Osteocyte (in vitro differentiated cells): ENCODE measurements at places on chromosomes 6 and 20. TPM values are rescaled to one million over a fixed set of nuclear protein-coding genes. Genes with fewer than 3 reads are reported as not detected.

- H3K4me1 ChIP-seq = peaks cover 30% of the 10 kb centered on the region
- peak overlapping the region; percentile 14 for H3K27ac ChIP-seq
- H3K4me3 ChIP-seq = peak overlapping the region; percentile 81
- no peaks in the 10 kb centered on the region for H3K36me3 ChIP-seq
- no peak for DNase-seq
Measured at GRCh38 chr6:21664314-21665109, 71.0 kb downstream of the SOX4 start.

- no peak for DNase-seq
- H3K4me3 ChIP-seq = no peak overlapping the region
- H3K36me3 ChIP-seq = no peaks in the 10 kb centered on the region
- H3K27ac ChIP-seq = no peak overlapping the region
Measured at GRCh38 chr6:42512579-42512978, 51.2 kb upstream of the UBR2 start.

DNA sequence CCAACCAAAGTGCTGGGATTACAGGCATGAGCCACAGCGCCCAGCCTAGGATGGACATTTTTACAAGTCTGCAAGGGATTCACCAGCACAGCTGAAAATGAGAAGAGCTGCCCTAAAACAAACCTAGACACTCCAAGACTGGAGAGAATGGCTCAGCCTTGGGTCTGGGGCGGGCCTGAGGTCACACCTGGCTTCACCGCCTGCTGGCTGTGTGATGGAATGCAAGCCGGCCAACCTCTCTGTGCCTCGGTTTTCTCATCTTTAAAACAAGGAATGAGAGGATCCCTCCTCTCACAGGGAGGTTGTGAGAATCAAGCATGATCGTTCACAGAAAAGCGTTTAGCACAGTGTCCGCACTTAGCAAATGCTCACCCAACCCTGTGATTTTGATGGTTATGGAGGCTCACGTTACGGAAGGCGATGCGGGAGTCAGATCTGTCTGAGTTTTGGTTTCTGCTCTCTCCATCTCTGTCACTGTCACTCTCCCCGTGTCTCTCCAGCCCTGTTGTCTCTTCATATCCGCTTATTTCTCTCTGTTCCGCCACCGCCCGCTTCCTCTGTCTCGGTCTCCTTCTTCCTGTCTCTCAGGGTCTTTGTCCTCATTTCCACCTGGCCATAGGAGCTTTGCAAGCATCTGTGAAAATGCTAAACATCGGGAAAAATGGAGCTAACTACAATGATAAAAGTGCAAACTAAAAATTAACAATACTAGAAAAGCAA is 47.6 kb downstream of the CEBPB start:
- no peak overlapping the region for H3K4me3 ChIP-seq
- no peak overlapping the region for H3K27ac ChIP-seq
- H3K36me3 ChIP-seq = no peaks in the 10 kb centered on the region
- DNase-seq = no peak
- peaks cover 10% of the 10 kb centered on the region for H3K27me3 ChIP-seq
- no peaks in the 10 kb centered on the region for H3K4me1 ChIP-seq

DNA sequence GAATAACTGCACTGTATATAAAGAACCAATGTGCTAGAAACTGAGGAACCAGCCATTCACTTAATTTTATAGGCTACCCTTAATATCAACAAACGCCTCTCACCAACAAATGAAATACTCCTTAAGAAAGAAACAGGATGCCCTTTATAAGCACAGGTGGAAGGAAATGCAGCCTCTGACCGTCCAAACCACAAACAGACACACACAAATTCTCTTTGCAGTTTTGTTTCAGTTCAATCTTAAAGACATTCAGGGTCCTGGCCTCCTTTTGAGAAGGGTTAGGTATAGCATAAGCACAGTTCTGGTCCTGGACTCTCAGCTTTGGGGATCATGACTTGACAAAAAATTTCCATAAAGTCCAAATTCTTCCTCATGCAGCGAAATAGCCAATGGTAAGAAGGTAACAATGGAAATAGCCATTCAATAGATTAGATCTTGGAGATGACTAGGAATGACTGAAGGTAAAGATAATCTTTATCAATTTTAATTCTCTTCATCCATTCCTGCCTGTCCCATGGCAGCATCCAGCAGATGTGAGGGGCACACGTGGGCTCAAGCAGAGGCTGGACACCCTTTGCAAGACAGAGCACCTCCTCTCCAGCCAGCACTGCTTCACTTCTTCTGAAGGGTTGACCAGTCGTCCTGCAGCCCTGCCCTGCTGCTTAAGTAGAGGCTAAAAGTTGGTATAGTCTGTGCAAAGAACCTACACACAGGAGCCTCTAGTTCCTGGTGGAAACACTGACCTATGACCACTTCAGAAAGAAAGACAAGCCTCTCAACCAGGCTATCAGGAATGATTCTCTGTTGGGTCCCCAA is 123.9 kb downstream of the CD83 start:
- DNase-seq = peak; percentile 25
- H3K4me3 ChIP-seq = no peak overlapping the region
- no peak overlapping the region for H3K27ac ChIP-seq
- no peaks in the 10 kb centered on the region for H3K4me1 ChIP-seq
- peaks cover 35% of the 10 kb centered on the region for H3K27me3 ChIP-seq

- DNase-seq = no peak
- no peak overlapping the region for H3K4me3 ChIP-seq
- H3K4me1 ChIP-seq = peaks cover 2% of the 10 kb centered on the region
- H3K27me3 ChIP-seq = no peaks in the 10 kb centered on the region
- no peak overlapping the region for H3K27ac ChIP-seq
- H3K36me3 ChIP-seq = peaks cover 58% of the 10 kb centered on the region
Measured at GRCh38 chr6:139173172-139173571, 38.3 kb downstream of the HECA start.

Gene C20orf144
- 0.13 and 0.37 TPM in 2 replicates for total RNA-seq

DNA sequence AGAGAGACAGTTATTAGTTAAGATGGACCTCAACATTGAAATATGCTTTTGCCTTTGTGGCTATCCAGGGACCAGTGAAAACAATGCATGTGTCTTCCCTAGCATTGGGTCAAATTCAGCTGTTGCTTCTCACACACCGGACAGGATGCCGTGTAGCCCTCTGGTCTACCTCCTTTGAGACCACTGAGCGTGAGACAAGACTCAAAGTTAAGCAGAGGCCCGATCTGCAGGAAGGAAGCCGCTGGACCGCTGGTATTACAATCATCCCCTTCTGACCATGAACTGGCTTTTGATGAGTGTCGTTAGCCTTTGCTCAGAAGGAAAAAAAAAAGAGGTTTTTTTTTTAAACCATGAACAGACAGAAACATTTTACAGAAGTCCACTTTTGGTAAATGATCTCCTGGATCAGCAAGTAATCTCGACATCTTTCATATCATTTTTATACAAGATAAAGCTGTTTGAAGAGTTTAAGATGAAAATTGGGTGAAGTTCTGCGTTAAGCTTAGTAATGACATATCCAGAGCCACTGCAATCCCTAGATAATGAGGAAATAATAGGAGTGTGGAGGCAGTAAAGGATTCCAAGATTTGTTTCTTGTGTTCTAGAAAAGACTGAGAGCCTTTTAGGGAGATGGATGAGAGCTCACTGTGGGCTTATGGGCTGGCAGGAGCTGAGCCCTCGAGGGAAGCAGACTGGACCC is 622.8 kb downstream of the QKI start:
- no peaks in the 10 kb centered on the region for H3K36me3 ChIP-seq
- H3K4me1 ChIP-seq = no peaks in the 10 kb centered on the region
- H3K27ac ChIP-seq = no peak overlapping the region
- H3K27me3 ChIP-seq = no peaks in the 10 kb centered on the region
- H3K4me3 ChIP-seq = no peak overlapping the region

GRCh38 chr20:15805154-15805553 is 768.1 kb downstream of the KIF16B start:
- no peak overlapping the region for H3K27ac ChIP-seq
- H3K4me3 ChIP-seq = no peak overlapping the region
- no peak for DNase-seq

DNA sequence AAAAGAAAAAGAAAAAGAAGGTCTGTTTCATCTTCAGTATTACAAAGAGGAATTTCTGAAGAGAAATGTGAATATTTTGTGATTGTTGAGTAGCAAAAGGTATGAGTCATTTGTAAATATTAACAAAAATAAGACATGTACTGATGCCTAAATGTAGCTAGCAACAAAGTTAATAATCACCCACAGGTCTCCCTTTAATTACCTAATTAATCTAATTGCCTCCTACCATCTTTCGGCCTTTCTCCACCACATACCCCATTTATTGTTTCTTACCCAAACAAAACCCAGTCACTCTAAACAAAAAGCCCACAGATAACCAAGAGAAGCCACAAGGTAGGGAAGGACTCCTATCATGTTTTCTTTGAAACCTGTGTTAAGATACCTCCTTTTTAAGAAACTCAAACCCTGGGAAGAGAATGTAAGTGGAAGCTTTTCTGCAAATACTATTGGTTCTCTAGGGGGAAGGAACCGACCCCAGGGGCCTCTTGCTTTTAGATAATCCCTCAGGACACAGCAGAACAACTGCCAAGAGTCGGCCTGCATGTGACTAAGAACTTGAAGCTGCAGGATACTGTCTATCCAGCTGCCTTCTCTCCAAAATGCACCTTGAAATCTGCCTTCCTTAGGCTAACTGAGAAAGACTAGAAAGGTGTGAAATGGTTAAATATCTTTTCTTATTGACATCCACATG is 16.1 kb upstream of the STK38 start:
- H3K4me1 ChIP-seq = peaks cover 16% of the 10 kb centered on the region
- no peaks in the 10 kb centered on the region for H3K27me3 ChIP-seq
- no peaks in the 10 kb centered on the region for H3K36me3 ChIP-seq
- H3K4me3 ChIP-seq = no peak overlapping the region
- DNase-seq = no peak

DNA sequence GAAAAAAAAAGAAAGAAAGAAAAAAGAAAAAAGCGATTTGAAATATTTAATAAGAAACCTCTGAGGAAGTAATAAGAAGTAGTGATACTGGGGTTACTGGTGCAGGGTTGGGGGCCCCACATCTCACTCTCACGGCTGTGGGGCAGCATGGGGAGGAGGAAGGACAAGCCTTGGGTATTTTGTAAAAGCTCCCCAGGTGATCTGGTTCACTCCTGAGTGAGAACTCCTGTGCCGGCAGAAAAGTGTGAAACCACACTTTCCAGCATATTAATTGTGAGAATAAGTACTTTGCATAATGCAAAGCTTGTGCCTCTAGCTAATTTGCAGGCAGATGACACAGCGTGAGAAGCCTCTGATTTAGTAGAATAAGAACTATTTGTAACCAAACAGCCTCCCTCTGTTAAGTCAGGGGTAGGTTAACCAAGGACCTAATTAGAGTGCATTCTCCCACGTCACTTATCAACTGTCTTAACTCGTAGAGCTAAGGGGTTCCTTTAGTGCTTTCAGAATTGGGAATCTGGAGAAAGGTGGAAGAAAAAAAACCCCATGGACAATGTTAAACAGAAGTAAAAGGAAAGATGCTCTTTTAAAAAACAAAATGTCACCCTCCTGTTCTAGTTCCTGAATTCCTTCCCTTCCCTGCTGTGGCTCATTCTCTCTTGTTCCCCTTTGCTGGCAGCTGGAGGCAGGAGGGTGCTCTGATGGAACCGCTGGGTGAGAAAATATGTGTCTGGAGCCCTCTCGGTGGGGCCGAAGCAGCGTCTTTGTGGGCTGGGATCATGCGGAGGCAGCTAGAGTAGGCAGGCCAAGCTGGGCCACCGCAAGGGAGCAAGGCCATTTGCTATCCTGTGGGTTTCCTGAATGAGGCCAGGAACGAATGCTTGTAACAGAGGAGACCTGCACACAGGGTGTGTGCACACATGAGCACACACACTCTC is 108.7 kb downstream of the FYN start:
- DNase-seq = no peak
- H3K36me3 ChIP-seq = no peaks in the 10 kb centered on the region
- no peaks in the 10 kb centered on the region for H3K27me3 ChIP-seq
- no peak overlapping the region for H3K4me3 ChIP-seq

Gene VNN1
- total RNA-seq = not detected in 2 replicates

- H3K36me3 ChIP-seq = no peaks in the 10 kb centered on the region
- no peak overlapping the region for H3K27ac ChIP-seq
- DNase-seq = no peak
Measured at GRCh38 chr20:10370091-10370887, 63.7 kb downstream of the MKKS start.

GRCh38 chr6:12369781-12370262 is 79.7 kb downstream of the EDN1 start:
- peak overlapping the region; percentile 29 for H3K27ac ChIP-seq
- H3K4me3 ChIP-seq = no peak overlapping the region
- no peaks in the 10 kb centered on the region for H3K36me3 ChIP-seq
- no peaks in the 10 kb centered on the region for H3K27me3 ChIP-seq

Gene OR2B6
- not detected in 2 replicates for total RNA-seq

GRCh38 chr6:40671694-40672050 is 84.5 kb upstream of the LRFN2 start:
- DNase-seq = no peak
- H3K4me1 ChIP-seq = no peaks in the 10 kb centered on the region
- no peaks in the 10 kb centered on the region for H3K27me3 ChIP-seq
- no peak overlapping the region for H3K27ac ChIP-seq
- no peak overlapping the region for H3K4me3 ChIP-seq
- no peaks in the 10 kb centered on the region for H3K36me3 ChIP-seq

Gene MAP7
- total RNA-seq = 0.38 and 0.68 TPM in 2 replicates

Gene ISM1
- 0.21 and 0.31 TPM in 2 replicates for total RNA-seq

DNA sequence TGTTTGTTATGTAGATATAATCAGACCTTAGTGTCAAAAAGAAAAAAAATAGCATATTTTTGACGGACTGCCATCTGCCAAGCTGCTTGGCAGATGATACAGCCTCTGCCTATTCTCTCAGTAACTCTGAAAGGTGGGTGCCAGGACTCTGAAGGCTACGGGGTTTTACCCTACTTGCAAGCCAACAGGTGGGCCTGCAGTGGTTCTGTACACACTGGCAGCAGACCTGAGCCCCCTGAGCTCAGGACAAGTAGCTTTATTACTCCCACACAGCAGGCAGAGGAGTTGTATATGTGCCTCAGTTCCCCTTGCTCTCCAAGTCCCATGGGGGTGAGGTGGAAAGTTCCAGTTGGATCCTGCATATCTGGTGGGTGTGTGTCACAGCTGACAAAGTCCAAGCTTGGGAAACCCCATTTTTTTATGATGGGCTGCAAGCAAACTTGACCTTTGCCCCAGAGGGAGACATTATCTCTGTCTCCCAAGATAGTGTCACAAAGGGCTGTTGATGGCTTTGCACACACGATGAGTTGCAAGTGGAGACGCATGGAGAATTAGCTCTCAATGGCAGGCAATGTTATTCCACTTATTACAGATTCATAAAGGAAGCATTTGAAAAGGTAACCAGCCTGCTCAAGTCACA is 20.5 kb upstream of the AFDN start:
- H3K36me3 ChIP-seq = no peaks in the 10 kb centered on the region
- H3K27ac ChIP-seq = no peak overlapping the region
- H3K4me3 ChIP-seq = no peak overlapping the region
- peak; percentile 48 for DNase-seq

DNA sequence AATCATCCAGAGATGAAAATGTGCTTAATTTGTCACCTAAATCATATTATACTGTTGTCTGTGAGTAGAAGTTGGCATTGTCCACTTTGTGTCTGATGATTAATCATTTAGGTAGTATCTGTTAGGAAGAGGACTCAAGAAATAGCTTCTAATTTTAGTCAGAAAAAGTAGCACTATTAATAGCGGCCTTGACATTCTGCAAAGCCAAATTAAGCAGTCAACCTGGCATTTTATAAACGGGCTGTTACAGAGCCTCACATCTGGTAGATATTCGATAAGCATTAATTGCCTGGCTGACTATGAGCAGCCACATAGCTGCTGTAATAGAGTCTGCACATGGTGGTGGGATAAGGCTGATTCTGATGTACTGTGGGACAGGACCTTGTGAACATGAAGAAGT is 99.5 kb downstream of the KLHL32 start:
- no peaks in the 10 kb centered on the region for H3K36me3 ChIP-seq
- no peak overlapping the region for H3K4me3 ChIP-seq
- no peak overlapping the region for H3K27ac ChIP-seq
- peaks cover 8% of the 10 kb centered on the region for H3K27me3 ChIP-seq
